ENCODE measurements at places on chromosomes 13 and 19. TPM values are rescaled to one million over a fixed set of nuclear protein-coding genes. Genes with fewer than 3 reads are reported as not detected.

STARD13 gene
- total RNA-seq, result 33.3 TPM

CEACAM8 gene
- total RNA-seq, result not detected

ZBTB32 gene
- total RNA-seq, result not detected

FAM83E gene
- total RNA-seq, result not detected

GRCh38 chr19:13056052-13056660 is 46.5 kb downstream of the LYL1 start:
- peak; percentile 77 for DNase-seq

GRCh38 chr13:106536244-106537034 is 977 bp upstream of the EFNB2 start:
- DNase-seq, result peak; percentile 93

DNA sequence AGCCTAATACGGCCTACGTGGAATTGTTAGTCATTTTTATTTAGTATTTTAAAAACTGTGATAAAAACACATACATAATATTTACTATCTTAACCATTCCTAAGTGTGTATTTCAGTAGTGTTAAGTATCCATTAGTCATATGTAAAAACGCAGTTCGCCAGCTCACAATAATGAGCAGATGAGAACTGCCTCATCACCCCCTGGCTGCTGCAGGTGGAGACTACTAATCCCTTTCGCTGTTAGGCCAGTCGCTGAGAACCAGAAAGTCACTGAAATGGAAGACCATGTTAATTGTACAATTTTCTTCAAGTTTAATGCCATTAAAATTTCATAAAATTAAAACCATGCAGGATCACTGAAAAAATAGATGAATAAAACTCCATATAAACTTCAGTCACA is 1.6 kb downstream of the ESD start:
- no peak for DNase-seq

DNA sequence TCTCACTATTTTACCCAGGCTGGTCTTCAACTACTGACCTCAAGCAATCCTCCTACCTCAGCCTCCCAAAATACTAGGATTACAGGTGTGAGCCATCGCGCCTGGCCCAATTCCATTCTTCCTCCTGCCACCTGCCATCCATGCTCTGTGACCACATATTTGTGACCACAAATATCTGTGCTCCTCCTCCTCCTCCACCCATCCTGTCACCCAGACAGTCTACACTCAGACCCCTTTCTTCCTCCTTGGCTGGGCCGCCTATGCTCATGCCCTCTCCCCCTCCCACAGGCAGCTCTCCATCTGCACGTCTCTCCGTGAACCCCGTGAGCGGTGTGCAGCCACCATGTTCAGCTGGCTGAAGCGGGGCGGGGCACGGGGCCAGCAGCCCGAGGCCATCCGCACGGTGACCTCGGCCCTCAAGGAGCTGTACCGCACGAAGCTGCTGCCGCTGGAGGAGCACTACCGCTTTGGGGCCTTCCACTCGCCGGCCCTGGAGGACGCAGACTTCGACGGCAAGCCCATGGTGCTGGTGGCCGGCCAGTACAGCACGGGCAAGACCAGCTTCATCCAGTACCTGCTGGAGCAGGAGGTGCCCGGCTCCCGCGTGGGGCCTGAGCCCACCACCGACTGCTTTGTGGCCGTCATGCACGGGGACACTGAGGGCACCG is 3.2 kb downstream of the EHD2 start:
- DNase-seq, result no peak

DNA sequence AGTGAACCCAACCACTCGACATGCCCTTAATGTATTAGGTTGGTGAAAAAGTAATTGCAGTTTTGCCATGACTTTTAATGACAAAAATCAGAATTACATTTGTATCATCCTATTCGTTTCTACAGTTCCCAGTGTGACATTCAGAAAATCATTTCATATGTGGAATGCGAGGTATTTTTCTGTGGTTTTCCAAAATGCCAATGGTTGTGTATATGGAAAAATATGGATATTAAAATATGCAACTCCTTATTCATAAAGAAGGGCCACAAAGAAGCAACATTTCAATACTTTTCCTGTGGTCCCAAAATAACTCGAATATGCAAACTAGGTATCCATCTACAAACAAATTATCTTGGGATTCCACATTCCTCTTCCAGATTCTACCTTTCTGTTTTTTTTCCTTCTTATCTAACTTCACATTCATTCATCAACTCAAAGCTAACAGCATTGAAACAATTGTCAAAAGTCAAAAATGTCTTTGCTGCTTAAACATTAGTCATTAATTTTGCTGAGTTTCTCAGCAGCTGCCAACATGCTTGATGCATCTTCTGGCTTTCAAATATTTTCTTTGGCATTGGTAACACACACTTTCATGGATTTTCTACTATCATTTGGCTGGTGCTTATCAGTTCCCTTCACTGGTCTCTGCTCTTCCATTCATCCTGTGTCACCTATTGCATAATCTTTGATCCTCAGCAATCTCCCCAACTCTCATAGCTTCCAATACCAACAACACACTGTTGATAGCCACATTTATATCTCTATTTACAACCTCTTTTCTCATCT is 1445.4 kb downstream of the EFNB2 start:
- no peak for DNase-seq

GRCh38 chr13:85537601-85538000 is 261.6 kb downstream of the SLITRK6 start:
- DNase-seq, result no peak

DNA sequence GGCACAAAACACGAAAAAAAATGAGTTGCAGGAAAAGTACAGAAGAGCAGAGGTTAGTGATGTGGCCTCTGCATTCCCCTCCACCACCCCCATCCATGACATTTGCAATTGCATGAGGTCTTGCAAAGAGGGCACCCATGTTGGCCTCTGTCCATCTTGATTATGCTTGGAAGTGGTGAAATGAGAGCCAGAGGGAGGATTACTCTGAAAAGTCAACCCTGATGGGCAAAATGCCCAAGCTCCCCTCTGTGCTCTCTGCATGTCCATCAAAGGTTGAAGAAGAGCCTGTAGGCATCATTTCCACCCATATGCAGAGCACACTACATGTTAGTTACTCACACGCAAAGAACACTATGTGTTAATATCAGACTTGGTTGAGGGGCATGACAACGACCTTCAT is 71.4 kb downstream of the SLC15A1 start:
- no peak for DNase-seq

GRCh38 chr19:32141840-32142511 is 203.4 kb upstream of the ZNF507 start:
- no peak for DNase-seq

- DNase-seq, result no peak
Measured at GRCh38 chr13:27481766-27482165, 31.4 kb upstream of the MTIF3 start.

GRCh38 chr13:109868578-109869311 is 82.4 kb upstream of the IRS2 start:
- no peak for DNase-seq

GRCh38 chr13:88153353-88153752 is 482.2 kb downstream of the SLITRK5 start:
- no peak for DNase-seq

DNA sequence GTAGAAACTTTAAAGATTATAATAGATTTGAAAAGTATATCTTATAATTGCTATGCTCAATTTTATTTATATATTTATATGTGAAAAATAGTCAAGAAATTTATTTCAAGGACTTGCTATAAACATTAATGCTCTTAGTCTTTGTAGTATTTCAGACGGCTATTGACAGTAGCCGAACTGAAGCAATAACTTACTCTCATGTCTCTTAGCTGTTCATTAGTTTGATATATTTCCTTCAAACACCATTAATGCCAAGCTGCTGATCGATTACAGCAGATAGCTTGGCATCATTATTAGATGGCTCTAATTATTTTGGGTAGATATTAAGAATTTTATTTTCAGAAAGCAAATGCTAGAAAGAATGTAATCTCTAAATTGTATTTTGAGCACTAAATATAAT is 1151.5 kb upstream of the SPRY2 start:
- DNase-seq, result no peak

DNA sequence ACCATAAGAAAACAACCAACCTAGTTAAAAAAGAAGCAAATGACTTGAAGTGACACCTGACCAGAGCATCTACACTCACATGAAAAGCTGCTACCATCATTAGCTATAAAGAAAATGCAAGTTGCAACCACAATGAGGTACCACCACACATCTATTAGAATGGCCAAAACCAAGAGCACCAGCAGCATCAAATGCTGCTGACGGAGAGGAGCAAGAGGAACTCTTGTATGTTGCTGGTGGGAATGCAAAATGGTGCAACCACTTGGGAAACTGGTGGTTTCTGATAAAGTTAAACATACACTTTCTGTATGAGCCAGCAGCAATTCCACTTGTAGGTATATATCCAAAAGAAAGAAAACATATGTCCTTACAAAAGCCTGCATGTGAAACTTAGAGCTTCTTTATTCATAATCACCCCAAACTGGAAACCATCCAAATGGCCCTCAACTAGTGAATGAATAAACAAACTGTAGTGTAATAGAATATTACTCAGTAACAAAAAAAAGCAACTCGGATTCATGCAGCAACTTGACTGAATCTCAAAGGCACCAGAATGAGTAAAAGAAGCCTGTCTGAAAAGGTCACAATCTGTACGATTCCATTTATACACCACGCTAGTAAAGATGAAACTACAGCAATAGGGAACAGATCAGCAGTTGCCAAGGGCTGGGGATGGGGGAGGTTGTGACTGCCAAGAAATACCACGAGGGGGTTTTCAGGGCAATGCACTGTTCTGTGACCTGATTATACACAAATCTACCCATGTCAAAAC is 60.9 kb upstream of the RANBP3 start:
- DNase-seq, result no peak

DNA sequence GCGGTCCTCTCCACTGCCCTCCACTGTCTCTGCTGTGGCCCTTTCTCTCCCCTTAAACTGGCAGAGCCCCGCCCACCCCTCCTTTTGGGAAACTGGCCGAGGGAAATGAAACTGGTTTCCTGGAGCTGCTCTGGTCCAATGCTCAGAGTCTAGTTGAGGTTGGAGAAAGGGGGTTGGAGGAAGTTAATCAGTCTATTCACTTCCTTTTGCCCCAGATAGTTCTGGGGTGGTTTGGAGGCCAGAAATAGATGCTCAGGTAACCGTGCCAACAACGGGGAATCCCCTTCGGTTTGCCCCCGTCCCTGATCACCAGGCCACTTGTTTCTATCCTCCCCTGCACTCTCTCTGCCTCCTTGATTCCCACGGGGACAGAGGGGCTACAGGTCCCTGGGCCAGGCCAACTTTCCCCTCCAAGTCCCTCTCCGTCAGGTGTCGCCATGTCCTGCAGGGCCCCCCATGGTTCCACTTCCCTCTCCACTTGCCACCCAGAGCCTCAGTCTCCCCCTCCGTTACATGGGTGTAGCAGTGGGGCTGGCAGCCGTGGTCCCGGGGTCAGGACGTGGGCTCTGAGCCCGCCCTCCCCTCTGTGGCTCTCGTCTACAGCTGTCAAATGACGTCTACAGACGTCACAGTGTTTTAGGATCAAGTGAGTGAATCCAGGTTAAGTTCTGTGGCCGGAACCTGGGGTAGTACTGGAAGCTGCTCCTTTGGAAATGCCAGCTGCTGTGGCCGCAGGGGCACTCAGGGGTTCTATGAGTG is at the start of gene IL4I1:
Gene IL4I1, minus strand, starts transcription at position 25 of the 759 bp plus-strand sequence. CDS start 727 bp downstream, outside the sequence.
- DNase-seq, result no peak

DNA sequence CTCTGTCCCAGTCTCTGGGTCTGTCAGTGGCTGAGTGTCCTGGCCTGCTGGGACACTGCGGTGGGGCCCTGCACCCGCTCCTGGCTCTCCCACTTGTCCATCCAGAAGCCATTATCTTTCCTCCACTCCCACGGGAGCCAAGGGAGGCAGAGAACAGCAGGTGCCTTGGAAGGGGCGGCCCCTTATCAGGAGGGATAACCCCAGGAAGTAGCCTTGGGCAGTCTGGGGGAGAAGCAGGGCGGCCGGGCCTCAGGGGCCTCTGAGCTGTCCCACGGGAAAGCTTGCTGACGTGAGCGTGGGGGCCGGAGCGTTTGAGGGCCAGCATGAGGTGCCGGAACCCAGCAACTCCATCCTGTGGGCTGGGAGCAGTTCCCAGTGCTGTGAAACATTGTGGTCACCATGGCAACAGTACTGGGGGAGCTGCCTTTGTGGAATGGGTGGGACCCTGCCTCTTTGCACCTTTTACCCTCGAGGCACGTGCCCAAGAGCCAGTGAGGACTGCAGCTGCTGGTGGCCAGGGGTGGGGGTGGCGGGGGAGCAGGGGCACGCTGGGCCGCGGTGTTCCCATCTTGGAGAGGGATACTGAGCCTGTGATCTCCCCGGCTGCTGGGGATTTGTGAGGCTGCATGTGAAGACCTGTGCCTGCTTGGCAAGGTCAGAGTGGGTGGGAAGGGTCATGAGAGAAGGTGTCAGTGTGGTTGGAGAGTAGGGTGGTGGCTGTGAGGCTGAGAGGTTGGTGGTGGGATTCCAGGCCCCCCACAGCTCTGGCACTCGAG is 20.9 kb downstream of the KLHL26 start:
- peak; percentile 86 for DNase-seq

Data from left cardiac atrium (tissue), 4 donors.